ENCODE measurements at places on chromosomes 11 and 22.

GRCh38 chr11:9285850-9286587, 20.9 kb upstream of the DENND5A start:
- DNase-seq = no peak

DNA sequence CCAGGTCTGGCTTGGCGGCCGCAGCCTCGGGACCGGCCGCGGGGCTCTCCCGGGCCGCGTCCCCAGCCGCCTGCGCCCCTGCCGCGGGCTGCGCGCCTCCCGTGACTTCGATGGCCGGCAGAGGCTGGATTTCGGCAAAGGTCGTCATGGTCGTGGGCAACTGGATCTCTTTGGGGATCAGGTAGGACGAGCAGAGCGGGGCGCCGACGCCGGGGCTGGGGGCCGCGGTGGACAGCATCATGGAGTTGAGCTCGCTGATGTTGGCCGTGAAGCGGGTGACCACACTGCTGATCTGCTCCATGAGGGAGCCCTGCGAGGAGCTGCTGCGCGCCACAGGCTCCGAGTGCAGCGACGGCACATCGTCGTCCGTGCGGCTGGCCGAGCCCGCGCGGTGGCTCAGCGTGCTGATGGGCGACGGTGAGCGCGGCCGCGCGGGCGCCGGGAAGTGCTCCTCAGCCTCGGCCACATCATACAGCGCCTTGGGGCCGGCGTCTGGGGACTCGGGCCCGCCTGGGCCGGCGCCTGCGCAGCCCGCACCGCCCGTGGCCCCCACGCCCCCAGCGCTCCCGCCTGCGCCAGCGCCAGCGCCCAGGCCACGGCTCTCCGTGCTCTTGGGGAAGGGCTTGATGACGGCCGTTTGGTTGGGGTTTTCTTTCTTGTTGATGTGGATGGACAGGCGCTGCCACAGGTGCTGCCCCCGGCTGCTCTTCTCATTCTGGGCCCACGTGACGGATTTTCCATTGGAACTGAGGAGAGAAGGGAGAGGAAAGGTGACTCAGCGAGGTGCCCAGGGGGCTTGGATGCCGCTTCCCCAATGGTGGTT, 171.4 kb upstream of the CTSC start:
- peak; percentile 44 for DNase-seq

GRCh38 chr22:35154937-35155387, 89.0 kb downstream of the ISX start:
- peak; percentile 44 for DNase-seq

GRCh38 chr11:17164361-17165246, 43.2 kb downstream of the PIK3C2A start:
- no peak for DNase-seq

- DNase-seq = peak; percentile 56
These were observed 48.2 kb downstream of the ST3GAL4 start for GRCh38 chr11:126403658-126404057.

GRCh38 chr22:30249049-30250038, 2.8 kb upstream of the LIF start:
- DNase-seq = no peak

- no peak for DNase-seq
These were observed 1546.3 kb upstream of the TENM4 start for GRCh38 chr11:80987171-80987570.

GRCh38 chr11:121571506-121571905, 118.7 kb upstream of the SORL1-AS1 start:
- no peak for DNase-seq

GRCh38 chr22:22988150-22988549, 82.2 kb upstream of the GNAZ start:
- DNase-seq = no peak

DNA sequence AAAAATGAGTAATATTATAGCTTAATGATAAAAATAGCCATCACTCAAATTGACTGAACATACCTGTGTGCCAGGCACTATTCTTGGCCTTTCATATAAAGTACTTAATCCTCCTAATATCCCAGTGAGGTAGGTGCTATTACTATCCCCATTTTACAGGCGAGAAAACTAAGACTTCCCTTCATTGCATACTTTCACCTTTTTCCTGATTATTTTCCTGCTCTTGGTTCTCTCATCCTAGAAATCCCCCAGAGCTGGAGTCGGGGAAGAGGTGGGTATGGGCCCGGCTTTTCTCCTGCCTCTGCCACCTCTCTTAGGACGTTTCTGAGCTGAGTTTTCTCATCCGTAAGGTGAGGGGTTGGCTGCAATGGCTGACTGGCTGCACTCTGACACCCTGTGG, 2.2 kb downstream of the NPTXR start:
- DNase-seq = no peak

DNA sequence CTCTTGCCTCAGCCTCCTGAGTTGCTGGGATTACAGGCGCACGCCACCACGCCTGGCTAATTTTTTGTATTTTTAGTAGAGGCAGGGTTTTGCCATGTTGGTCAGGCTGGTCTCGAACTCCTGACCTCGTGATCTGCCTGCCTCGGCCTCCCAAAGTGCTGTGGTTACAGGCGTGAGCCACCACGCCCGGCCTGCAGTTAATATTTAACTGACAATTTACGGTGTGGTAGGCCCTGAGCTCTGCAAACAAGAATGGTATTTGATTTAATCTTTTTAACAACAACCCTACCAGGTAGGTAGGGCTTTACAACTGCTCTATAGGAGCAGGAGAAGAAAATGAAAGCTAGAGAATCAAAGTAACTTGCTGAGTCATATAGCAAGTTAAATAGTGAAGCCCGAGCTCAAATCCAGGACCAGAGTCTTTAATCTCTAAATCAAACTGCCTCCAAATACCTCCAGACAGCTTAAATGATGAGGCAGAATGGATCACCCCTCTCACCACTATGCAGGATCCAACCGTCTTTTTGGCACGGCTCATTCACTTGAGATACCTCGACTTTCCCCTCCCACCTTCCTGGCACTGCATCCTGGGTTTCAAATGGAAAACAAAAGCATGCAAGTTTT, 9.4 kb downstream of the UEVLD start:
- DNase-seq = no peak

DNA sequence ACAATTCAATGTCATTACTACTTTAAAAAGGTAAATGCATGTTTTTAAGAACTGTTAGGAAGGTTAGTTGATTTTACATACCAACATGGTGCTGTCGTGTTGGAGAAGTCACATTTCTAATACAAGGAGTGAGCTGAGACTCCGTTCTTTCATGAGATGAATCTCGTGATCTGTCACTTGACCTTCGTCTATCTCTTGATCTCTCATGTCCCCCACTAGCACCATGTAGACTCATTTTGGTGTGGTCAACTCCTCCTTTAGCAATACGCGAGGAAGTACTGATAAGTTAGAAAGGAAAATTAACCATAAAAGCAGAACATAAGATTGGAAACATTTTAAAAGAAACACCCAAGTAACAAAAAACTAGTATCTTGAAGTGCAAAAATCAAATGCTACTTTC, 41.5 kb downstream of the BTBD10 start:
- no peak for DNase-seq

- DNase-seq = no peak
These were observed 149.8 kb downstream of the TTC17 start for GRCh38 chr11:43508511-43508918.

DNA sequence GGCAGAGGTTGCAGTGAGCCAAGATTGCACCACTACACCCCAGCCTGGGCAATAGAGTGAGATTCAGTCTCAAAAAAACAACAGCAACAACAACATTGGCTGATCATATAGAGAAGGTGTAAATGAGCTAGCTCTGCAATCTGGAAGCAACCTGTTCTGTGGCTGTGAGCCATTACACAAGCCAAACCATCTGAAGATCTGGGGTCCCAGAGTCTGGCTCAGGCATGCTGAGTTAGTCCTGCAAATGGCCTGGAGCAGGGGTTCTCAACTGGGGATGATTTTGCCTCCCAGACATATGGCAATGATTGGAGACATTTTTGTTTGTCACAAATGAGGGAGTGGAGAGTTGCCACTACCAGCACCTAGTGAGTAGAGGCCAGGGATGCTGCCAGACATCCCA, 42.3 kb upstream of the RAB1B start:
- DNase-seq = no peak

- DNase-seq = no peak
These were observed 68.9 kb downstream of the MTMR3 start for GRCh38 chr22:29951791-29952413.

GRCh38 chr11:7072401-7073028, 16.3 kb upstream of the RBMXL2 start:
- no peak for DNase-seq

DNA sequence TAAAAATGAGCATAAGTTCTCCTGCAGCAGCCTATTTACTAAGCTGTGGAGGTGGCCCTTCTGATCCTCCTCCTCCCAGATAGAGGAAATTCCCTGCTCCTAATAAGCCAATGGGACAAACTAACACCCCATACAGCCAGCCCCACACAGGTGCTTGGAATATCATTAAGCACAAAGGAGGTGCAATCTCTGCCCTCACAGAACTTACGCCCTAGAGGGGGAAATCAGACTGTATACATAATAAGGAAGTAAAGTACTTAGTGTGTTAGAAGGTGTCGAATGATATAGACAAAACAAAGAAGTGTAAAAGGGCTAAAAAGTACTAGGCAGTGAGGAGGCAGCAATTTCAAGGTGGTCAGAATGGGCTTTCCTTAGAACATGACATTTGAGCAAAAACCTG, 5.8 kb downstream of the MS4A12 start:
- DNase-seq = no peak

DNA sequence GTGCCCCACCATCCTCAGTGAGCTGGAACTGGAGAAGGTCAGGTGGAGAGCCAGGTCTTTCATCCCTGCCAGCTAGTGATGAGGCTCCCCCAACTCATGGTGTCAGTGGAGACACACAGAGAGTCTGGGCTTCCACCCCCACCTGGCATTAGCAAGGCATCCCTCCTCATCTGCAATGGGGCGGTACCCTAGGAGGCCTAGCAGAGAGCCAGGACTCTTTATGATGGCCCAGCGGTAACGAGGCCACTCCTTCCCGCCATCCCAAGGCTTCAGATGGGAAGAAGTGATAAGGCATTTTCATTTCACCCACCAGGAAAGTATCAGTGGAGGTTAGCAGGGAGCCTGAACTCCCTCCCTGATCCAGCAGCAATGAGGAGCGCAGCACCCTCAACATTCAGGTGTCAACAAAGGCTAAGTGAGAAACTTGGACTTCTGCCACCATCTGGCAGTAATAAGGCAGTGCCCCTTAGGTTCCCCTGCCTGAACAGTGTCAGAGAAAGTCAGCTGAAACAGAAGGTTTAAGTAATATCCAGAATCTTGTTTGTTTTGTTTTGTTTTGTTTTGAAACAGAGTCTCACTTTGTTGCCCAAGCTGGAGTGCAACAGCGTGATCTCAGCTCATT, 40.5 kb upstream of the FBLN1 start:
- no peak for DNase-seq

GRCh38 chr11:117064275-117064674, 34.0 kb downstream of the SIK3 start:
- no peak for DNase-seq

DNA sequence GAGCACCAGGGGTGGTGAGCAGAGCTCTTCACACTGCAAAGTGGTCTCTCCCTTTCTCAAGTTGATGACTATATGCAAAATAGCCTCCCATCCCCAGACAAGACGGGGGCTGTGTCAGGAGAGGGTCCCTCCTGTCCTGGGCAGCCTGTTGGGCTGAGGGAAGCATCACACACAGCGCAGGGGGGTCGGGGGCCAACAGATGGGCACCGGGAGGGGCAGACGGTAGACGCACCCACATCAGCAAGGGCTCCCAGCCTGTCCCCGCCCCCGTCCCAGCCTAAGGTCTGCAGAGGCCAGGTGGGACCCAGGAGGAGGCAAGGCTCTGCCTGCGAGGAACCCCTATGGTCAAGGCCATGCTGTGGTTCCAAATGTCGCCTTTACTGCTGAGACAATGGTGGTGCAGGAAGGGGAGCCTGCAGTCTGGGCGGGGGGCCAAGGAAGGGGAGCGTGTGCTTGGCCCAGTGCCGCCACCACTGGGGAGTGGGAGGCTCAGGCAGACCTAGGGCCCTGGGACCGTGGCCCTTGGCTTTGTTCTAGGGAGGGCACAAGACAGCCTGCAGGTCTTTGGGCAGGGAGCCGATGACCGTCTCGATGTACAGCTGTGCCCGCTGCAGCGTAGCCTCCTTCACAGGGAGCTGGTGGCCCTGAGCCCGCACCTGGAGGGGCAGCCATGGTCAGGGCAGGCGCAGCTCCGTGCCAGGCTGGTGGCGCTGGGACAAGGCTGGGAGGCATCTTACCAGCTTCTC, 4.3 kb upstream of the PLXNB2 start:
- no peak for DNase-seq

DNA sequence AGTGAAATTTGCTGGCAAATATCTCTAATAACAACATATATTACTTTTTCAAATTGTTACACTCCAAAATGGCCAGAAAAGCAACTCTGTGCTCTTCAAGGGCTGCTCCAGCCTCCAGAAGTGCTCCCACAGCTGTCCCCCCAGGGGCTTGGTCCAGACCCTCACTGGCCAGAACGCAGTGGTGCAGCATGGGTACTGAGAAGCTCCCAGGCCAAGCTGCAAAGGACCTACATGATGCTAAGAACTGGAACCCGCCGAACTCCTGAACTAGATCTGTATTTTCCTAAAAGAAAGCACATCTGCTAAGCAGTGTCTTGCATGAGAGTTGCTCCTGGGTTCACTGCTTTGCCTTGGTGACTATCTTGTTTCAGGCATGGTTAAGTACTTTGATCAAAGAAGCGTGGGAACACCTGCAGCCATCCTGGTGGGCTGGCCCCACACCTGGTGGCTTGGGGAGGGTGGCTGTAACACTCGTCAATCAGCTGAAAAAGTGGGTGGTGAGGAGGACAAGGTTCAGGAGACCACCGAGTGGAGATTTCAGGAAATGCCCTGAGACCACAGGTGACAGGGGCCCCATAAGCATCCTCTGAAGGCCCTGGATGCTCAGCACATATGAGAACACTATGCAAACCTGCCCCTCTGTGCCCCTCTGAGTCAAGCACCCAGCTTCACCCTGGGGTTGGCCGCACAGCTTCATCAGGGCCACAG, 72.7 kb upstream of the PITPNB start:
- no peak for DNase-seq

- DNase-seq = no peak
These were observed 204.0 kb upstream of the B3GAT1 start for GRCh38 chr11:134616038-134616437.

GRCh38 chr11:18005376-18006129, 7.3 kb downstream of the SERGEF start:
- no peak for DNase-seq

DNA sequence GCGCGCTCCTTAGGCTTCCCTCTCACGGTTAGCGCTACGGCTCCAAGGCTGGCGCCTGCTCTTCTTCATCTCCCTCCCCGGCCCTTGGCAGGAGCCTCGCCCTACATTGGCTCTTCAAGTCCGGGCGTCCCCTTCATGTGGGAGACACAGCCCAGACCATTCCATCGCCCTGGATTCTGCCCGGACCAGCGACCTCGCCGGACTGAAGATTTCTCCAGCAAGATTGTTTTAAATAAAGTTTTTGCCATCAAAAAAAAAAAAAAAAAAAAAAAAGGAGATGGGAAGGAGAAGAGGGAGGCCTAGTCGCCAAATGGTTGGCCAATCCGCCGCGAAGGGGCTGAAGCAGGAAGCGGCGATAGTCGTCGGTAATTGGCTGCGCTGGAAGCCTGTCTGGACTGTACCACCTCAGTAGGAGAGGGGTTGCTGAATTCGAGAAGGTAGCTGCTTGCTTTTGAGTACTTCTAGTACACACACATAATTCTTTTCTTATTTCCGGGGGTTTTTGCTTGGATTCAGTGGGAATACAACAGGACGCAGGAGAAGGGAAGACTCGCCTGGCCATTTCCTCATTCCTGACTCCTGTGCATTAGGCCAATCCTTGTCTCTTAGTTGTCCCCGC, 688 bp upstream of the ZDHHC5 start:
- peak; percentile 82 for DNase-seq

GRCh38 chr11:94303966-94304958, at the start of gene IZUMO1R:
TSS of gene IZUMO1R (plus strand) at chr11:94304580. CDS start at chr11:94305637, 1,057 bp downstream.
- DNase-seq = no peak
